ENCODE measurements at places on chromosomes 7 and 10.

GRCh38 chr10:28060031-28060607 is 61.2 kb upstream of the ODAD2 start:
- no peaks in the 10 kb centered on the region for H3K27me3 ChIP-seq
- DNase-seq: no peak
- no peaks in the 10 kb centered on the region for H3K4me1 ChIP-seq
- H3K36me3 ChIP-seq: no peaks in the 10 kb centered on the region
- H3K4me3 ChIP-seq: no peak overlapping the region
- H3K27ac ChIP-seq: no peak overlapping the region

- H3K27ac ChIP-seq: peak overlapping the region; percentile 94
- no peaks in the 10 kb centered on the region for H3K36me3 ChIP-seq
- peak overlapping the region; percentile 88 for H3K4me3 ChIP-seq
- no peaks in the 10 kb centered on the region for H3K27me3 ChIP-seq
- DNase-seq: no peak
Measured at GRCh38 chr10:91162050-91162494, 58.4 kb upstream of the PCGF5 start.

GRCh38 chr7:46003161-46003560 is 82.1 kb upstream of the IGFBP3 start:
- no peak overlapping the region for H3K27ac ChIP-seq
- DNase-seq: no peak
- H3K27me3 ChIP-seq: no peaks in the 10 kb centered on the region
- H3K36me3 ChIP-seq: no peaks in the 10 kb centered on the region

DNA sequence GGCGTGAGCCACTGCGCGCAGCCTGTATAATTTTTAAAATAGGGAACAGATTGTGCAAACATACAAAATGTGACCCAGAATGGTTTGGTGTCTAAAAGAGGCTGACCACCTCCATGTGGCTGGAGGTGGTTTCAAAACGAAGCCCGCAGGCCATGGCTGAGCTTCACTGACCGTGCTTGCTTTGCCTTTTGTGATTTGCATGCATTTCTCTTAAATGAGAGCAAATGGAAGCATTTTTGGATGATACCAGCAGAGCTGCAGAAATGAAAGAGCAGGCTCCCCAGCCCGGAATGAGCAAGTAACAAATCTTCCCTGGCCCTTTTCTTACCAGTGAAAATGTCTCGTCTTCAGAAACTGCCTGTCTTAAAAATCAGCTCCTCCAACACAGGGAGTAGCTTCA is 239.9 kb downstream of the CAMK1D start:
- no peak overlapping the region for H3K27ac ChIP-seq
- H3K4me3 ChIP-seq: no peak overlapping the region
- H3K27me3 ChIP-seq: no peaks in the 10 kb centered on the region
- no peaks in the 10 kb centered on the region for H3K36me3 ChIP-seq
- no peak for DNase-seq

GRCh38 chr10:3872712-3873329 is 87.8 kb upstream of the KLF6 start:
- H3K4me1 ChIP-seq: no peaks in the 10 kb centered on the region
- no peak overlapping the region for H3K4me3 ChIP-seq
- no peak overlapping the region for H3K27ac ChIP-seq
- DNase-seq: no peak
- no peaks in the 10 kb centered on the region for H3K36me3 ChIP-seq

- no peaks in the 10 kb centered on the region for H3K27me3 ChIP-seq
- no peak for DNase-seq
- no peaks in the 10 kb centered on the region for H3K36me3 ChIP-seq
- no peaks in the 10 kb centered on the region for H3K4me1 ChIP-seq
Measured at GRCh38 chr7:11698384-11698871, 133.6 kb downstream of the THSD7A start.

- H3K27ac ChIP-seq: peak overlapping the region; percentile 15
- peaks cover 5% of the 10 kb centered on the region for H3K4me1 ChIP-seq
- H3K27me3 ChIP-seq: no peaks in the 10 kb centered on the region
- H3K4me3 ChIP-seq: no peak overlapping the region
Measured at GRCh38 chr10:124649214-124649613, 95.0 kb downstream of the FAM53B start.

DNA sequence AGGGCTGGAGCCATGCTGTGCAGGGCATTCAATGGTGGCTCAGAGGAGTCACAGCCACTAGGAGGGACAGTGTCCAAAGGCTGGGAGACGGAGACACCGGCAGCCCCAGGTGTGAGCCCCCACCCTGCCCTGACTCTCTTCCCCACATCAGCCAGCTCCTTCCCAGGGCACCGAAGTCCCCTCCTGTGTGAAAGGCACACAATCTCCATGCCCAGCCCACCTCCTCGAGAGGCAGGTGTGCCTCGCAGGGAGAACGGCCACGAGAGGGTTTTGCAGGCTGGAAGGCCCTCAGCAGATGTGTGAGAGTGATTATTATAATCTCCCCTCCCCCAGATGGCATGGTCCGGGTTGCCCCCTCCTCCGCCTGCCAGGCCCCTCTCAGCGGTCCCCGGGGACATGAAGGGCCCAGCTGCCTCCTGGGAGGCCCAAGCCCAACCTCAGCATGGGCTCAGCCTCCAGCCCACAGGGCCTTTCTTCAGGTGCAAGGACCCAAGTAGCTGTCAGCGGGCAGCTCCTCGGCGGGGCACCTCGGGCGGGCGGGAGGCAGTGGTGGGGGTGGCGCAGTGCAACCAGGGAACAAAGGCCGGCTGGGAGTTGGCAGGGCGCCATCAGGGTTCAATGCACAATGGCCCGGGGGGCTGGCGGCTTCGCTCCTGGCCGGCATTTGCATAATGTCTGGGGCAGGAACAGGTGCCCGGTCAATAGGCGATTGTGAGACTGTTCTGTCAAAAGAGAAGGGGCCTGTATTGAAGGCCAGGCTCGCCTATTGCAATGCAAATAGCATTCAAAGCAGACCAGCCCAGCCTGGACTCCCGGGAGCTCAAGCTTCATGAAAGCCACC is 155.3 kb upstream of the ZMIZ1 start:
- no peaks in the 10 kb centered on the region for H3K27me3 ChIP-seq
- H3K4me3 ChIP-seq: no peak overlapping the region
- no peaks in the 10 kb centered on the region for H3K36me3 ChIP-seq
- H3K27ac ChIP-seq: no peak overlapping the region

DNA sequence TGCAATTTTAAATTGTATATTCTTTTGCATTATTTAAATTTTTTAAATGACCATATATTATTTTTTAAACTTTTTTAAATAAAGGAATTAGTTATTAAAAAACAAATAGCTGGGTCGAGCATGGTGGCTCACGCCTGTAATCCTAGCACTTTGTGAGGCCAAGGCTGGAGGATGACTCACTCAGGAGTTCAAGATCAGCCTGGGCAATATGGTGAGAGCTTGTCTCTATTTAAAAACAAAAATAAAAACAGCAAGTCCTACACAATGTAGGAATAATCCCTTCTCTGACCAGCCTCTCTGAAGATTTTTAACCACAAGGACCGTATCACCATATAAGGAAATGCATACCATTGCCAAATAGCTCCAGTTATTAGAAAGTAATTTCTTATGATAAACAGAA is 19.6 kb downstream of the NOC3L start:
- no peaks in the 10 kb centered on the region for H3K4me1 ChIP-seq
- no peaks in the 10 kb centered on the region for H3K27me3 ChIP-seq
- no peak overlapping the region for H3K4me3 ChIP-seq
- H3K27ac ChIP-seq: no peak overlapping the region
- no peak for DNase-seq

GRCh38 chr7:3879355-3880075 is 578.5 kb downstream of the SDK1 start:
- H3K27me3 ChIP-seq: no peaks in the 10 kb centered on the region
- H3K4me3 ChIP-seq: no peak overlapping the region
- H3K27ac ChIP-seq: no peak overlapping the region
- no peaks in the 10 kb centered on the region for H3K4me1 ChIP-seq

DNA sequence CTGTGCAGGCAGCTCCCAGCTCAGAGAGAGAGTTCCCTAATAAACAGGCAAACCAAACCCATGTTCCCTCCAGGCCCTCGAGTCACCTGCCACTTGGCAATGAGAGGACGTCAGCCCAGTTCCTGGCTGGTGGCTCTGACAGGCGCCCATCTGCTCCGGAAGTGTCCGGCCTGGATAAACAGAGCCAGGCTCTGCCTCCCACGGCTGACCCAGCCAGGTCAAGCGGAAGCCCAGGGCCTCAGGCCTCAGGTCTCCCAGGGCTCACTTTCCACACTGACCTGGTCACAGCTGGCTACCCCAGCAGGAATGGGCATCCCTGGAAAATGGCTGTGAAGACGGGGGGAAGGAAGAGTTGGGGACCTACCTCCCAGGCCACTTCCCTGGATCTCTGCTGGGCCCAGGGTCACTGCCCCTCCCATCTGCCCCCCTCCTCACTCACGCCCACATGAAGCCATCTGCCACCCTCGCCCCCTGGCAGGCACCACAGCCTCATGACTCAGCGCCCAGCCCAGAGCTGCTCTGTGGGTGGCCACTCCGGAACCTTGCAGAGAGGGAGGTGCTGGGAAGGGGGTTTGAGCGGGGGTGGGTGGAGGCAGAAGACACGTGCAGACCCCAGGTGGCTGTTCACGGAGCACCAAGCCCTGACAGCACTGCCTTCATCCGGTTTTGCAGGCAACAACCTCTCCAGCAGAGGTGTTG is 37.4 kb upstream of the DUSP5 start:
- DNase-seq: no peak
- no peaks in the 10 kb centered on the region for H3K27me3 ChIP-seq
- H3K4me1 ChIP-seq: no peaks in the 10 kb centered on the region
- H3K36me3 ChIP-seq: no peaks in the 10 kb centered on the region
- no peak overlapping the region for H3K27ac ChIP-seq

- peaks cover 70% of the 10 kb centered on the region for H3K27me3 ChIP-seq
- no peak overlapping the region for H3K4me3 ChIP-seq
- H3K36me3 ChIP-seq: no peaks in the 10 kb centered on the region
Measured at GRCh38 chr10:117543225-117544003, 868 bp downstream of the EMX2 start.

DNA sequence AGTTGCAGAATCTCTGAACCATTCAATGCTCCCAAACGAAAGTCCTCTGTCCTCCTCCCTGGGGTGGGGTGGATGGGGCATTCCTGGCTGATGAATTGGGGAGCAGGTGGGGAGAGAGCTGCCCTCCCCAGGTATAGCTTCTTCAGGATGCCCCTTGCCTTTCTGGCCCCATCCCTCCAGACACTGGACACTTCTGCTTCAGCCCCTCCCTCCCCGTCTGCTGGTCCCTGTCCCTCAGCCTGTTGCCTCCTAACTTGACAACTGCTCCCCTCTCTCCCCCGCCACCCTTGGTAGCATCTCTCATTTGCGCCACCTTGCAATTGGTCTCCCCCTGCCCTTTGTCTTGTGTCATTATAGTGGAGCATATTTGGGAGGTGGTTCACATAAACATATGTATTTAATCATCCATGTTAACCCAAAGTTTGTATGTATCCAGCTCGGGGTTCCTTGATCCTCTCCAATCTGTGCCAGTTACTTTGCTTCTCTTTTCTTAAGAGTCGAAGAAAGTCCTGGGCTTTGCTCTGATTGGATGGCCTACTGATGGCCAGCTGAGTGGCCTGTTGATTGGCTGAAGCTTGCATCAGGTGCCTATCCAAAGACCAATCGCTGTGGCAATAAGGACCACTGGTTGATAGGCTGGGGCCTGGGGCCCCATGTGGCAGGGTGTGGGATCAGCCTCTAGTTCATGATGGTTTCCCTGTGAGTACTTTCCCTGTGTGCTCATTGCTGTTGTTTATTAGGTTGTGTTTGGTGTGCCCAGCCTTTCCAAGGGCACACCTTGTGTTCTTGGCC is 4.0 kb upstream of the GCK start:
- H3K36me3 ChIP-seq: no peaks in the 10 kb centered on the region
- no peaks in the 10 kb centered on the region for H3K27me3 ChIP-seq
- DNase-seq: no peak
- H3K27ac ChIP-seq: no peak overlapping the region

DNA sequence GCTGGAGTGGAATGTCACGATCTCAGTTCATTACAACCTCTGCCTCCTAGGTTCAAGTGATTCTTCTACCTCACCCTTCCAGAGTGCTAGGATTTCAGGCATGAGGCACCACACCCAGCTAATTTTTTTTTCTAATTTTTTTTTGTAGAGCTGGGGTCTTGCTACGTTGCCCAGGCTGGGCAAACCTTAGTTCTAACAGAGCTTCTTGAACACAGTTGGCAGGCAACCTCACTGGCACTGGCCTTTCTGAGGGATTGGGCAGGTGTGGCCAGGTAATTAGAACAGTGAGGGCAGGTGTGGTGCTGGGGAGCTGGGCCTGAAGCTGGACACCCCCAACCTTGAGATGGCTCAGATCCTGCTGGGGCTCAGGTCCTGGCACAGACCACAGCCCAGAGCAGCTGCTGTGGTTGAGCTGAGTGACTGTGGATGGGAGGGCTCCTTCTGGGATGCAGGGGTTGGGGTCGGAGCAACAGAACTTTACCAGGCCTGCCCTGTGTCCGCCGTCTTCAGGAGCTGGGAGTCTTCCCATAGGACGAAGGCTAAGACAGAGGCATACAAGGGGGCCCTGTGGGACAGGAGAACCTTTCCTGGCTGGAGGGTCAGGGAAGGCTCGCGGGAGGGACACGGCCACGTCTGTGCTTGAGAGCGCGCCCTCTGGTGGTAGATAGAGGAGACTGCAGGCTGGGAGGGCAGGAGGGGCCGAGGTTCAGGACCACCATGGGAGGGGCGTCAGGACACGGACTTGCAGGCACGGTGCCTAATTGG is 48.2 kb downstream of the COL26A1 start:
- H3K27me3 ChIP-seq: no peaks in the 10 kb centered on the region
- H3K4me1 ChIP-seq: no peaks in the 10 kb centered on the region
- H3K4me3 ChIP-seq: no peak overlapping the region
- DNase-seq: peak; percentile 23
- H3K27ac ChIP-seq: no peak overlapping the region
- no peaks in the 10 kb centered on the region for H3K36me3 ChIP-seq

DNA sequence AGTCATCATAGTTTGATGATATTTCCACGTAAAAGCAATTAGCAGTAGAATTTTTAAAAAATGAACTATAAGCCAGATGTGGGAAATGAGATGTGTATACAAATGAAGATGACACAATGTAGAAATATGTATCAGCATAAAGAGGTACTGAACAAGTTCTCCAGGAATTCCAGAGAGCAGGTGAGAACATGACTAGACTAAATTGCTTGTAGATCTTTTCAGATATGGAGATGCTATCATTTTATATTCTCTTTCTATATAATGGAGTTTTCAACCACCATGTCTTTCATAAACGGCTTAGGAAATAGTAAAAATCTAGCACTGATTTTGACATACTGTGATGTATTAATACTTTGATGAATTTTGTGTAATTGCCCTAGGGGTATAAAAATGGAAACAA is 130.9 kb downstream of the SEMA3D start:
- H3K4me3 ChIP-seq: no peak overlapping the region
- DNase-seq: no peak
- no peaks in the 10 kb centered on the region for H3K36me3 ChIP-seq
- H3K27ac ChIP-seq: no peak overlapping the region
